ENCODE measurements at places on chromosomes 5 and 9.
A peak's percentile ranks its signal among the peaks of the same experiment; 100 is the strongest.

DNA sequence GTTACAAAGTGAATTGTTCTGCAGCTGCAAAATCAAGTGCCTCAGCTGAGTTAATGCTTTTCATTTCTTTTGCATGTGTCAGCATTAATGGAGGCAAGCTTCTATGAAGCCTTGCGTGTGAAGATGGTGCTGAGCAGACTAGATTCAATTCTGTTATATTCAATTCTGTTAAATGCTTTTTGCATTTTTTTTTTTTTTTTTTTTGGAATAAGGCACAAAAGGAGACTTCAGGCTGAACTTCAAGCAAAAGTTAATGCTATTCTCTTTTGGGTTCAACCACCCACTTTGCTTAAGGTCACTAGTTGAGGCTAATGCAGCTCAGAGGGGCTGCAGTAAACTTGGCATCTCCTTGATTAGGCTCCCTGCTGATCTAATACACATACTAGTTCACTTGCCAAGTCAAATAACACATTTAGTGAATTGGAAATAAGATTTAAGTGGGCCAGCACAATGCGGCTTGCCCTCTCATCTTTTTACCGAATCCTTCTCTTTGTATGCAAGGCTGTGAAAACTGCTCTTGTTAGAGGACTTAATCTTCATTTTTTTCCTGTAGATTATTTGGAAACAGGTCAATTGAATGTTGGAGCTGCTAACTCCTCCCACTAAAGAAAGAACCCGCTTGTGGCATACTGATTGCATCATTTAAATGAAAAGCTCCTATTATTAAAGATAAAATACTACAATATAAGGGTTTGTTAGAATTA, 1020.2 kb downstream of the NR2F1-AS1 start:
- DNase-seq: peak; percentile 43

DNA sequence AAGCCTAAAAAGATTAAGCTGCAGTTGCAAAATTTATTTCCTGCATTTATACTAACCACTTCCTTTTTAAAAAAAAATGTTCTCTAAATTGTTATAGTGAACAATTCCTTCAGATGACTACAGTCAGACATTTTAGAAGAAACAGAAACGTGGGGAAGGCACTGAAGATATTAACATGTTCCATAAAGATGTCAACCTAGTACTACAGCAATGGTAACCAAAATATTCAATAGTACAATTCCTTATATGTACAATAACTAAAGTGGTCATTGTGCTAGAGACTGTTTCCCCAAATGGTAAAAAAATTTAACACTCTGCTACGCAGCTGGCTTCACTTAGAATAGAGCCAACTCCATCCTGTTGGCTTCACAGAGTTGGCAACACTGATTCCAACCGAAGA, 97.7 kb downstream of the FNBP1 start:
- peak; percentile 14 for DNase-seq

GRCh38 chr9:37984672-37985611, 81.0 kb upstream of the SLC25A51 start:
- DNase-seq: peak; percentile 91

DNA sequence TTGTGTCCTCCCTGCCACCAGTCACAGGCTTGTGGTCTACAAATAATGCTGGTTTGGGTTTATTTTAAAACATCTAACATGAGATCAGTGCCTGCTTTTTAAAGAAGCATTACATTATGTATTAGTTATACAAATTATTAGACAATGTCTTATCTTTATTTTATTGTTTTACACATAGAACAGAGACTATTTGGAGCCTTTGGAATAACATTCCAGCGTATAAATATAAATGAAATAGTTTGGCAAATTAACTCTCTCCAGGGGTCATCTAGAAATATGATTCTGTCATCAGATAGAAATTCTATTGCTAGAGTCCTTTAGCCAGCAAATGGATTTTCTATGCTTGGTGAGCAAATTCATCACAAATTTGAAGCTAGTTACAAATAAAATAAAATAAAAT, 22.4 kb downstream of the MAP1B start:
- no peak for DNase-seq

DNA sequence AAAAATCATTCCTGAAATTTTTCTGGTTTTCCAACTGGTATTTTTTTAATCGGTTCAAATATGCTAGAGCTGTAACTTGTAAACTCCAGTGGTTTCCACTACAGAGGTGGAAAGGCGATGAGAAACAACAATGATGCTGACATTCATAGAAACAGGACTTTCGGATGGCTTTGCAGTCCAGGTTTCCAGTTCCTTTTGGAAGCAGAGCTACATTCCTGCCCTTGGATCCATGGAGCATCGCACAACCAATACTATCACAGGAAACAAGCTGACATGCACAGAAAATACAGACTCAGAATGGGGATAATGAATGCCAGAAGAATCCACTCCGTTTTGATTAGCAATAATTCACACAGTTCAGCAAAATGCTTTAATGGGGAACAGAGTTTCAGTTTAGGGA, 140.0 kb downstream of the EPB41L4A start:
- peak; percentile 11 for DNase-seq

DNA sequence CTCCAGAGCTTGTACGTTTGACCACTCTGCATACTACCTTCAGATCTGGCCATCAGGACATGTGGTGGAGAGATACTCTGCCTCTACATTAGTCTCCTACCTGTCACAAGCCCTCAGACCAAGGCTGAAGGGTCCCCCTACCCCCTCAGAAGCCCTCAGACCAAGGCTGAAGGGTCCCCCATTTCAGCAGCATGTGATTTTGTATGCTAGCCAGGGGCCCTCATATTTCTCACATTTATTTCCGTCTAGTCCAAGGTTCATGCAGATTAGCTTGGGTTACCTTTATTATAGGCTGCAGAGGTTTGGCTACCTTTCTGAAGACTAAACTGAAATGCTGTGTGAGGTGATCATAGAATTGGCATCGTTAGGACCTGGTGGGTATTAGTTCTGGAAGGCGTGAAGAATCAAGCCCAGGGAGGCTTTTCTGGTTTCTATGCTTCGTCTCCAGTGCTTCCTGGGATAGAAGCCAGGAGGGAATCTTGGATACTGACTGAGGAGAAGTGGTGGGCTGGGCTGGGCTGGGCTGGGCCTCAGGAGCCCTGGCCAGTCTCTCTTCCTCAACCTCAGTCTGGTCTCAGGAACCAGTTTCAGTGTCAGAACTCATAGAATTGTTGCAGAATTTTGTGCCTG, 2.8 kb downstream of the SMIM32 start:
- no peak for DNase-seq

- no peak for DNase-seq
Measured at GRCh38 chr5:147708708-147709107, 73.8 kb downstream of the JAKMIP2 start.

DNA sequence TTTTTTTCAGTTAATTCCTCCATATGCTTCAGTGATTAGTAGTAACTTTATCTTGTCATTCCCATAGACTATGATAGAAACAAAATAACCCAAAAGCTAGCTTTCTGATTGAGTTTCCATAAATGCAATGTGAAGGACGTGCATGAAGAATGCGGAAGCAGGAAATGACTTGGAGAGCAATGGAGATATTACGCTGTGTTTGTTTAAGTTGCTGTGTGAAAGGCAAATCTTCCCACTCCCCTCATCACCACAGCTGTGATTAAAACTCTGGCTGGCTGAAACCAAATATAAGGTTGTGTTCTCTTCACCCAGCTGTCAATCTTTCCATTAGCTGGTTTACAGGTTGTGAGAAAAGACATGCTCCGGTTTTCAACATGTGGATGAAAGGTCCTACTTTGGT, 83.9 kb downstream of the NR2F1-AS1 start:
- DNase-seq: no peak

DNA sequence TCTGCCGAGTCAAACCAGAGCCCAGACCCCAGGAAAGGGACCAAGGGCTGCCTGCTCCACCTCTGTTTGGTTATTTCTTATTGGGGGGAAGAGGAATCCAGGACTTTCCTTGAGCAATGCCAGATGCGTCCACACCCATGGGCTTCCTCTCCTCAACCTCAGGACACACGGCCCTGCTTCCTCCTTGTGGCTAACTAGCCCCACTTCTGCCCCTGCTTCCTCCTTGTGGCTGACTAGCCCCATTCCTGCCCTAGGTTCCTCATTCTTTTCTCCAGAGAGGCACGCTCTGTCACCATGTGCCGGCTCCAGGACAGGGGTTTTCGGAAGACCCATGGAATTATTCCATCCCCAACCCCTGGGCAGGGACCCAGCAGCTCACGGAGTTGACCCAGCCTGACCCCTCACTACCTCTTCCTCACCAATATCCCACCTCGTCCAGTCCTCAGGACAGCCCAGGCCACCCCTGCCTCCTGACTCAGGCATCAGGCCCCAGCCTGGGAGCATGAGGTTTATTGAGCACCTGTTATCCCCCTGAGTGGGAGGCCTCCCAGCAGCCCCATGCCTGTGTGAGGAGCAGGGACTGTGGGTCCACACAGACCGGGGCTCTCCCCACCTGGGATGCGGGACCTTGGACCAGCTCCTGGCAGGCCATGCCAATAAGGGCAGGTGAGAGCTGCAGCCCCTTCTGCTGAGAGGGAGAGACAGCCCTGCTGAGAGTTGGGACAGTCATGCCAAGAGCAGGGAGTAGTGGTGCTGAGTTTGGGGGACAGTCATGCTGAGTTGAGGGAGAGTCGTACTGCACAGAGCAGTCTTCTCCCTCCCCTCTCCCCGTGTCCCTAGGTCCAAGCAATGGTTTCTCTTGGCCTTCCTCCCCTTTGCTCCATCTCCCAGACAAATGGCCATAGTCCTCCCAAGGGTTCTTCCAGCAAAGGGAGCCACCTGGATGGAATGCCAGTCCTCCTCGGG, 11.8 kb upstream of the FCN1 start:
- DNase-seq: no peak

DNA sequence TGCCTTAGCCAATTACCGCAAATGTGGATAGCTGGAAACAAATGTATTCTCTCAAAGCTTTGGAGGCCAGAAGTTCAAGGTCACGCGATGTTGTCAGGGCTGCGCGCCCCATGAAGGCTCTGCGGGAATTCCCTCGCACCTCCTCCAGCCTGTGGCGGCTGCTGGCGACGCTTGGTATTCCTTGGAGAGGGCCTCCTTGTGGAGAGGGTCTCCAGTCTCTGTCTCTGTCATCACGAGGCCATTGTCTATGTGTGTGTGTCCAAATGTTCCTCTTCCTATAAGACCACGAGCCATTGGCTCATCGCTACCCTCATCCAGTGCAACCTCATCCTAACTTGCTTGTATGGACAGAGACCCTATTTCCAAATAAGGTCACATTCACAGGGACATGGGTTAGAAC, 97.5 kb downstream of the ANKRD33B start:
- no peak for DNase-seq

DNA sequence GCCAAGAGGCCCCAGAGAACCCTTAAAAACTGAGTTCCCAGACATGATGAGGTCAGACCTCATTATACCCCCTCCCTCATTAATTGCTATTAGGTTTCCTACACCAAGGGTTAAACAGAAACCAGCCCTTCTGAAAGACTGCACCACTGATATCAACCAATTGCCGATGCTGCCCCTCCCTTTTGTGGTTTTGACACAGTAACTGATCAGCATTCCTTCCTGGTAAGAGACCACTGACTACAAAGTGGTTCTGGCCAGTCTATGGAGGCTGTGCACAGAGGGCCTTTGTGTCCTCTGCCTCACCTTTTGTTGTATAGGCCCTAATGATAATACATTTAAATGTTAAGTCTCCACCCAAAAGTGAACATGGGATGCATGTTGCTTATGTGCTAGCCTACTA, 201.5 kb downstream of the FRMD3 start:
- no peak for DNase-seq

- DNase-seq: no peak
Measured at GRCh38 chr9:98933185-98933584, 10.5 kb upstream of the COL15A1 start.

DNA sequence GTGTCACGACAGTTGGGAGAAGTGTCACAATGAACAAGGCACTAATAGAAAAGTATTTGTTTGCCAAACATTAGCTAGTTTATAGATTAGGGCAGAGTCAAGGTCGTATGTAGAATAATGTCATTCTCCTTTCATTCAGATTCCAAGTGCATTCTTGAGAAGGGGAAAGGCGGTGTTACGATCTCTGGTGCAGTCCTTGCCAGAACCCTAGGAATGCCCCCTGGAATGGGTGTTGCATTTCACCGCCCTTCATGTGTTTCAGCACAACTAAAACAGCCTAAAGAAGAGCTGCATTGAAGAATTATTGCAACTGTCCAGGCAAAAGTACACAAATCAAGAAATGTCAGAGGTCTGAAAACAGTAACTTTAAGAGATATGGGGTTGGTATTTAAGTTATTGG, 721.0 kb upstream of the WWC1 start:
- DNase-seq: no peak

GRCh38 chr5:172769616-172770373, 1.2 kb downstream of the DUSP1 start:
- DNase-seq: no peak

- no peak for DNase-seq
Measured at GRCh38 chr5:76305269-76305668, 97.8 kb upstream of the IQGAP2 start.

DNA sequence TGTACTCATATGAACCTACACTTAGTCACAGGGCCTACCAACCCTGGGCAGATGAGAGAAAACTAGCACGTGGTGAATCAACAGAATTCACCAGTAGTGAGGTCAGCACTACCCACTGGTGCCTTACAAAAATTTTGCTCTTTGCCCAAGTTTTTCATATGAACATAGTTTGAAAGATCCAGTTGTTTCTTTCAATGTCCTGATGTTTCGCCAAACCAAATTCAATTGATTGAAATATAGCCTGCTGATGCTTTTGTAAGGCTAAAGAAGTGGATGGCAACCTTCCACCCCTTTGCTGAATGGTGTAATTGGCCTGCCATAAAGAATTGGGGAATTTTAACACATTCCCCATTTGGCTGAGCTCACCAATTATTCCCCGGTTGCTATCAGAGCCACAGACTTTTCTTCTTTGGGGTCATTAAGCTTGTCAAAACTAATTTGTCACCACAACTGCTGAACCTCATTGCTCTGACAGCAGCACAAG, 339.2 kb downstream of the GLIS3 start:
- DNase-seq: peak; percentile 55

- DNase-seq: no peak
Measured at GRCh38 chr5:4192111-4192510, 596.5 kb downstream of the IRX1 start.

GRCh38 chr9:2459756-2460155, 161.8 kb upstream of the VLDLR start:
- DNase-seq: no peak

DNA sequence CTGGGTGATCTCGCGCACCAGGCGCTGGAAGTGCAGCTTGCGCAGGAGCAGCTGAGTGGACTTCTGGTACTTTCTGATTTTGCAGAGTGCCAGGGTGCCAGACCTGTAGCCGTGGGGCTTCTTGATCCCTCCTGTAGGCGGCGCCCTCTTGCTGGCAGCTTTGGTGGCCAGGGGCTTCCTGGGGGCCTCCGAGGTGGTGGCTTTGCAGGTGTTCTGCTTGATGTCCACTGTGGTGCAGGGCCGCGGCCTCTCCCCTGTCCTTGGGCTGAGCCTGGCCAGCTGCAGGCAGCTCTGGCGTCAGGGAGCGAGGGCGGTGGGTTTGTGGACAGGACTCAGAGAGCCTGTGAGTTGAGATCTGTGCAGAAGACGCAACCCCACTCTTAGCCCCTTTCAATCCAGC, 36.1 kb downstream of the TAF11L14 start:
- DNase-seq: no peak

- no peak for DNase-seq
Measured at GRCh38 chr9:114356792-114357191, 27.1 kb downstream of the ORM2 start.

GRCh38 chr9:68740561-68740960, 35.5 kb downstream of the PIP5K1B start:
- DNase-seq: no peak

- DNase-seq: no peak
Measured at GRCh38 chr9:84190411-84190810, 150.1 kb downstream of the SLC28A3 start.
